ENCODE measurements at places on chromosomes 6 and 20.

GRCh38 chr6:112116221-112116620 lies 28.8 kb downstream of the FAM229B start:
- no peak for DNase-seq

DNA sequence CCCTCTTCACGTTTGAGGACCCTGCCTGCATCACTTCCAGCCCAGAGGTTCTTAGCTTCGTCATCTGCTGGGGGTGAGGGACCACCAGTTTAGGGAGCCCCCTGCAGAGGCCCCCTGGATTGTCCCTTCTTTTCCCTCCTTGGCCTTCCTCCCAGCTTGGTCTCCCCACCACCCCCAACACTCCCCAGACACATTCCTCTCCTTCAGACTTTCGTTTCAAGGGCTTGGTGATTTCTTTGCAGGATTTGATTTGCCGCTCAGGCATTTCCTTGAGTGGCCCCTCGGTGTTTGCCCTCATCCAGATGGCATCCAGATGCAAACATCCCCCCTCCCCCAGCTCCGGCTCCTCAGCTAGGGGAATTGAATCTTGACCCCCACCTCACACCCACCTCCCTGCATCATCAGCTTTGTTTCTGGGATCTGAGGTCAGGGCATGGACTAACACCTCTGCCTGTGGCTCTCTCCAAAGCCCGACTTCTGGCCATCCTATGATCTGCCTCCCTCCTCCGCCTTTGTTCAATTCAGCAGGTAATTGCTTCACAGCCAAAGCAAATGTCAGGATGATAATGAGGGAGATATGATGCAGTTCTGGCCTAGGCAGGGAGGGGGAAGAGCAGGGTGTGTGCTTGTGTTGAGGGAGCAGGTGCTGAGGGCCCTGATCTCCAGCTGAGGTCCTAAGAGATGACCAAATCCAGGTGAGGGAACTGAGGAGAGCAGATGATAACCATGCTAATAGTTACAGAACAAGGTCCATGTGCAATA lies 141.5 kb downstream of the VEGFA start:
- no peak for DNase-seq

GRCh38 chr20:44188752-44189151 lies 1.8 kb upstream of the JPH2 start:
- DNase-seq, result no peak

GRCh38 chr6:14317387-14317970 lies 199.9 kb downstream of the CD83 start:
- DNase-seq, result no peak

DNA sequence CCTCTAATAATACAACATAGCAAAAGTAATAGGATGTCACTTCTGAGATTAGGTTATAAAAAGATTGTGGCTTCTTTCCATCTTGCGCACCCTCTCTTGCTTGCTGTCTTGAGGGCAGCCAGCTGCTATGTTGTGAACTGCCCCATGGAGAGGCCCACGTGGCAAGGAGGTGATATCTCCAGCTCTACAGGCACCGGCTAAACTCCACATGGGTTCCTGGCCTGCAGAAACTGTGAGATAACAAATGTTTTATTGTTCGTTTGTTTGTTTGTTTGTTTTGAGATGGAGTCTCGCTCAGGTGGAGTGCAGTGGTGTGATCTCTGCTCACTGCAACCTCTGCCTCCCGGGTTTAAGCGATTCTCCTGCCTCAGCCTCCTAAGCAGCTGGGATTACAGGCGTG lies 38.0 kb downstream of the CD40 start:
- no peak for DNase-seq

GRCh38 chr6:6881438-6882225 lies 226.1 kb upstream of the RREB1 start:
- DNase-seq, result no peak

- DNase-seq, result no peak
Observed at GRCh38 chr20:16804793-16805187, 56.6 kb downstream of the OTOR start.

DNA sequence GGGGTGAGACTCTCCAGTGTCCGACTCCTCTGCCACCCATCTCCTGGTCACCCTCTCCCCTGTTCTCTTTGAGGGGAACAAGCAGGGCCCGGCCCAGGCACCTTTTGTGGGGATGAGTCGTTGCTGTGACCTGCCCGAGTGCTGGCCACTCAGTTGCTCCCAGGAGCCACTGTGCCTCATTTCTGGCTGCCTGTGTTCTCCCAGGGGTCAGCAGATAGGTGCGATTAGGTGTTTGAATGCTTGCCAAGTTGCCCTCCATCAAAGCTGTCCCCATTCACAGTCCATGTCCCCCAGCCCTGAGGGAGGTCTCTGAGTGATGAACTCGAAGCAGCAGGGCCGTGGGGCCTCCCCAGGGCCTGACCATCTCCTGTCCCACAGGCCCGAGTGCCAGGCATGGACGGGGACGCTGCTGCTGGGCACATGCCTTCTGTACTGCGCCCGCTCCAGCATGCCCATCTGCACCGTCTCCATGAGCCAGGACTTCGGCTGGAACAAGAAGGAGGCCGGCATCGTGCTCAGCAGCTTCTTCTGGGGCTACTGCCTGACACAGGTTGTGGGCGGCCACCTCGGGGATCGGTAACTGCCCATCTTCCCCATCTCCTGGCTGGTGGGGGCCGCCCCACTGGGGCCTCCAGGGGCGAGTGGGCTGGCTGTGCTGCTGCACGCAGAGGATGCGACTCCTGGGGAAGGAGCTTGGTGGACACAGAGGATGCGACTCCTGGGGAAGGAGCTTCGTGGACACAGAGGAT lies 4.1 kb downstream of the SLC17A9 start:
- DNase-seq, result no peak

- no peak for DNase-seq
Observed at GRCh38 chr20:58621906-58622548, 29.1 kb upstream of the STX16 start.

DNA sequence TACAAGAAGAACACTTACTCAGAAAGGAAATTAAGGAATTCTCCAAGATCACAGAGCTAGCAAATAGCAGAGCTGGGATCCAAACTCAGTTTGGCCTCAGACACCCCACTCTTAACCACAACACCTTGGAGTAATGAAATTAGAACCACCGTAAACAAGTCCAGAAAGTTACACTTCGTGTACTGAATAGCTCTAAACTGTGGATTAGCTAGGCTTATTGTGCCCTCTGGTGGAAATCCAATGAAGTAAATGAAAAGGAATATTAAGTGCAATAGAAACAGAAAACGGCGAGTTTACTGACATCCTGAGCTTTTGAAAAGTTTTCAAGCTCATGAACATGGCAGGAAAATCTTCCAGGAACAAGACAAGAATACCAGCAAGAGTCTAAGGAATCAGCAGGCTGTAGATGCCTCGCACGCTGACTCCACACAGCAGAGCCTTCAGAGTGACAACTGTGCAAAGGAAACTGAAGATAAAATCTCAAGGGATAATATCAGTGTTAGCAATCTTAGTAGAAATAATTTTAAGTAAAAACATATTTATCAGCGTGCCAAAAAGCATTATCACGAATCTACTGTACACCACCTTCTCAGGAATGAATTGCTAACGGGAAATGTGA lies 34.6 kb downstream of the FBXO5 start:
- peak; percentile 2 for DNase-seq

DNA sequence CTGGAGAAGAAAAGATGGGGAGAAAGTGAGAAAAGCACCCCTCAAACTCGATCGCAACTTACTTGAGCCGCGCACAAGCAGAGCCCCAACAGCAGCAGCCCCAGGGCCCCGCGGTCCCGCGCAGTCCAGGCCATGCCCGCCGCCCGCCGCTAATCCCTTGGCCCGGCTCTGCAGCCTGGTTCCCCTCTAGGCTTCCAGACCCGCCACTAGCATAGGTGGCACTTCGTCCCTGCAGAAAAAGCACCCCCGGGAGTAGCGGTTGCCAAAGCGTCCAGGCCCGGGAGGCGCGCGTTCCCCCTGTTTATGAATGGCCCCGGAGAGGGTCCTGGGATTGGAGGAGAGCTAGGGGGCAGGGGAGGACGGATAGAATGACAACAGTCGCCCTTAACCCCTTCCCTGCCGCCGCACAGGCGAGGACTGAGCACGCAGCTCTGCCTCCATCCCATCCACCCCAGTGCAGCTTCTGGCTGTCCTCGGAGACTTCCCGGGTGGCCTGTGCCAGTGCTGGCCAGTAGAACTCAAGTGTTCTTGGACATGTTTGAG lies 19.9 kb downstream of the COL9A1 start:
- no peak for DNase-seq

GRCh38 chr6:85561750-85562357 lies 31.8 kb downstream of the SNX14 start:
- no peak for DNase-seq
